Panc1 (cell line): ENCODE measurements at places on chromosomes 1 and 21. TPM values are rescaled to one million over a fixed set of nuclear protein-coding genes. Genes with fewer than 3 reads are reported as not detected.

WNT3A gene
- total RNA-seq: not detected

CASP9 gene
- 7.5 TPM for total RNA-seq

SYTL1 gene
- 2.4 TPM for total RNA-seq

MCOLN2 gene
- 22.5 TPM for total RNA-seq

C8B gene
- total RNA-seq: not detected

IQGAP3 gene
- 25.6 TPM for total RNA-seq

TRIM63 gene
- total RNA-seq: not detected
